ENCODE measurements at places on chromosomes 1 and 21. TPM values are rescaled to one million over a fixed set of nuclear protein-coding genes. Genes with fewer than 3 reads are reported as not detected.

Gene OVAAL
- total RNA-seq: not detected

DNA sequence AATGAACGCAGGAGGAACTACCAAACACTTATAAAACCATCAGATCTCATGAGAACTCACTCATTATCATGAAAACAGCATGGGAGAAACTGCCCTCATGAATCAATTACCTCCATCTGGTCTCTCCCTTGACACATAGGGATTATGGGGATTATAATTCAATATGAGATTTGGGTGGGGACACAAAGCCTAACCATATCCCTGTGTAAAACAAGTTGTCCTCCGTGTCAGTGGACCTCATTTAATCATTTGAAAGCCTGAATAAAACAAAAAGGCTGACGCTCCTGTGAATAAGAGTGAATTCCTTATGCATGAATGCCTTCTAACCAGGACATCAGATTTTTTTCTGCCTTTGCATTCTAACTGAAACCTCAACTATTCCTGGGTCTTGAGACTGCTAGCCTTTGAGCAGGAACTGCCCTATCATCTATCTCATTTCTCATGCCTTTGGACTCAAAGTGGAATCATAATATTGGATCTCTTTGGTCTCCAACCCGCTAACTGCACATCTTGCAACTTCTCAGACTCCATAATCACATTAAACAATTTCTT, 648.8 kb downstream of the ADGRL2 start:
- H3K4me1 ChIP-seq: no peaks in the 10 kb centered on the region
- H3K36me3 ChIP-seq: no peaks in the 10 kb centered on the region
- DNase-seq: no peak
- no peak overlapping the region for H3K4me3 ChIP-seq
- H3K27me3 ChIP-seq: no peaks in the 10 kb centered on the region
- no peak overlapping the region for H3K27ac ChIP-seq

GRCh38 chr1:53361541-53361961, 33.7 kb upstream of the LRP8 start:
- no peak overlapping the region for H3K27ac ChIP-seq
- H3K36me3 ChIP-seq: no peaks in the 10 kb centered on the region
- DNase-seq: peak; percentile 13
- H3K4me3 ChIP-seq: no peak overlapping the region
- no peaks in the 10 kb centered on the region for H3K27me3 ChIP-seq
- H3K4me1 ChIP-seq: no peaks in the 10 kb centered on the region

DNA sequence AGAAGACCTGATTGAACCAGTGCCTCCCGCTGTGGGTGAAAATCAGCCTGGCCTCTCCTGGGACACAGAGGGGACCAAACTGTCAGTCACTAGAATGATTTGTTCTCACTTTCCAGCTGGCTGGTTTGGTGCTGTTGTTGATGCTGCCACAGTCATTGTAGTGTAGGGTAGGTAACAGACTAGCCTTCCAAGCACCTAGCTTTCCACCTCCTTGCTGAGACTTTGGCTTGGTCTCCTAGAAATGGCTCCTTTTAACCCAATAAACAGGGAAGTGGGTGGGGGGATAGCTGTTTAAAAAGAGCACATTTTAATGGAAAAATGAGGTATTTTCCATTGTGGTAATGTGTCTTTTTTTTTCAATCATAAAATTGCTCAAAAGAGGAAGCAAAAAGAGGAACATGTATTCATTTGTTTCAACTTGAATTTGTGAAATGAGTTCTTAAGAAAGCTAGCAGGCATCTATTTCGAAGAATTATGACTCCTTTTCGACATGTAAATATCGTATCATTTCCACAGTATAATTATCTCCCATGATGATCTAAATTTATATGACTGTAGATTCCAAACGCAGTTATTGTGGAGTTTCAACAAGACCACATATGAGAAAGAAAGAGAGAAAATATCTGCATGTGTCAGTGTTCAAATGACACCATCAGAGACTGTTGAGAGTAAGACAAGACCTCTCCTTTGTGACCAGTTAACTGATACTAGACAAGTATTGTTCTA, 190.1 kb downstream of the HLX start:
- H3K4me3 ChIP-seq: no peak overlapping the region
- no peaks in the 10 kb centered on the region for H3K27me3 ChIP-seq
- H3K36me3 ChIP-seq: no peaks in the 10 kb centered on the region
- DNase-seq: no peak
- no peaks in the 10 kb centered on the region for H3K4me1 ChIP-seq
- H3K27ac ChIP-seq: no peak overlapping the region

Gene EFNA4
- total RNA-seq: 7.8 TPM

Gene ZSWIM5
- 3.6 TPM for total RNA-seq

DNA sequence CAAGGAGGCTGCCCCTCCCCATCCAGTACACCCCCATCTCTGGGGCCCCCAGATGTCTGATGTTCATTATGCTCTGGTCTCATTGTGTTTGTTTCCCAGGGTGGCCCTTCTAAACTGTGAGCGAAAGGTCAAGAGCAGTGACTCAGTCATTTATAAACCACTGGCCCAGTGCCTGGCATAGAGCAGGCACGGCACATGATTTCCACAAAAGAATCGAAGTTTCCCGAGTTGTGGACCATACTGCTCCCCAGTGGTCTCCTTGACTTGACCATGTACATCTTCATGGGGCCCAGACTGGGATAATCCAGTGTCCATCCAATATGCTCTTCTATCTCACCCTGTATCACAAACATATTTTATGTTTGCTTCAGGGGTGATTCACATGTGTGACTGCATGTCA, 153.3 kb downstream of the NR5A2 start:
- H3K36me3 ChIP-seq: no peaks in the 10 kb centered on the region
- DNase-seq: no peak
- H3K27ac ChIP-seq: no peak overlapping the region
- no peaks in the 10 kb centered on the region for H3K27me3 ChIP-seq

GRCh38 chr1:31412205-31412604, 808 bp upstream of the SERINC2 start:
- no peaks in the 10 kb centered on the region for H3K4me1 ChIP-seq
- DNase-seq: no peak
- peaks cover 10% of the 10 kb centered on the region for H3K27me3 ChIP-seq
- no peak overlapping the region for H3K27ac ChIP-seq
- no peaks in the 10 kb centered on the region for H3K36me3 ChIP-seq

DNA sequence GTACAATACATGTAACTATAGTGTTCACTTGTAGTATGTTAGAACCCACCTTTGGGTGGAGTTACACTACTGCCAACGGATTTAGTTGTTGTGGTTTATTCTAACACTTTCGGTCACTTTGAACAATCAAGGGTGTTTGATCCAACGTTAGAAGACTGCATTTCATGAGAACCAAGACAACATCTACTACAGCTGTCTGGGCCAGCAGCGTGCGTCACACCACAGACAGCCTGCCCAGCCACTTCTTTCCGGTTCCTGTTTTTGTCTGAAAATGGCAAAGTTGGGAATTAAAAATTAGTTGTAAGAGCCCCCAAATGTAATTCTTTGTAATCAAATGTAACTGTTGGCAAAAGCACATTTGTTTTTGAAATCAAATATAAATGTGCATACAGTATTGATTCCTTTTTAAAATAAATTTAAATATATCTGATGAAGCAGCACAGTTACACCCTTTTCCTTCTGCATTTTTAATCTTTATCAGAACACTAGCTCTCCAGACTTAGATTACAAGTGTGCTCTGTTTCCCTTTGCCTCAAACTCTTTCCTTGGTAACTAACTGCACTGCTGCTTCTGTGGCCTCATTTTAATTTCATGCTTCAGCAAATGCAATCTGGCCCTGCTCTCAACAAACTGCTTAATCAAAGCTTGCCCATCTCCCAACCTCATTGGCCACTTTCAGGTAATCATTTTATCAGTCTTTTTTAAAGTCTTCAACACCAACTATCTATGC, 86.6 kb upstream of the DPH5 start:
- peak overlapping the region; percentile 84 for H3K27ac ChIP-seq
- H3K27me3 ChIP-seq: no peaks in the 10 kb centered on the region
- DNase-seq: peak; percentile 81
- peak overlapping the region; percentile 33 for H3K4me3 ChIP-seq

DNA sequence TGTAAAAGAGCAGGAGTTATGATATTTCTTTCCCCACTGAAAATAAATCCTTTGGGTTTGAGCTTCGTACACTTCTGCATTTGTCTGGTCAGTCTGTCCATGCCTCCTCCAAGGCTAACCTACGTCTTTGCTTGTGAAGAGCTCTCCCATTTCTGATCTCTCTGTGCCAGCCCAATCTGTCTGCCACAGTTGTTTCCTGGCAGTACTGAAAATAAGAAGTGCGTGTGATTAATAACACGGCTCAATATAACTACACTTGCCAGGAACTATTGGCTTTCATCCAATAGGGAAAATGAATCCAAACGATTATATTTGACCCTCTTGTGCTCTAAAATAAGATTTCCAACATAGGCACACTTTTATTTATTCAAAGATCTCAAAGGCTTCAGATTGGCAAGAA, 19.2 kb upstream of the COL24A1 start:
- no peak overlapping the region for H3K4me3 ChIP-seq
- H3K4me1 ChIP-seq: no peaks in the 10 kb centered on the region
- H3K27ac ChIP-seq: no peak overlapping the region

DNA sequence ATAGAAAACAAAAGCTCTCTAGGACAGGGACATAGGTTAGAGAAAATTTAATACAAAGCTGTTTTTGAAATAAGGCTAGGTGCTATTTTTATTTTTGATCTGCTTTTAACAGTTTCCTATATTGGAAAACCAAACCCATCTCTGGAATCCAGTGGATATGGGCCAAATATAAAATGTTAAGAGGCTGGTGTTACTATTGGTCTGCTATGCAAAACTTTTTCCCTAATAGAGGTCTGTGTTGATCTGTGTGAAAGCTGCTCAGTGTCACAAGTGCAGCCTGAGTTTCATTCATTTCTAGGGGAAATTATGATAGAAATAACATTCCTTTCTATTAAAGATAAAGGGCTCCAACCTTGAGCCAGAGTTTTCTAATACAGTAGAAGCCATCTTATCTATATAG, 116.4 kb downstream of the OLFML2B start:
- H3K27ac ChIP-seq: no peak overlapping the region
- no peak for DNase-seq
- H3K27me3 ChIP-seq: no peaks in the 10 kb centered on the region
- H3K4me3 ChIP-seq: no peak overlapping the region

Gene TCHHL1
- total RNA-seq: not detected

- H3K4me3 ChIP-seq: no peak overlapping the region
- peaks cover 54% of the 10 kb centered on the region for H3K27me3 ChIP-seq
- DNase-seq: no peak
- no peak overlapping the region for H3K27ac ChIP-seq
- no peaks in the 10 kb centered on the region for H3K36me3 ChIP-seq
Observed at GRCh38 chr1:213982672-213983492, 4.9 kb upstream of the PROX1 start.

- no peak overlapping the region for H3K27ac ChIP-seq
- no peak overlapping the region for H3K4me3 ChIP-seq
- H3K4me1 ChIP-seq: peaks cover 7% of the 10 kb centered on the region
- no peaks in the 10 kb centered on the region for H3K27me3 ChIP-seq
- peaks cover 37% of the 10 kb centered on the region for H3K36me3 ChIP-seq
Observed at GRCh38 chr1:10401281-10401680, 2.4 kb downstream of the PGD start.

DNA sequence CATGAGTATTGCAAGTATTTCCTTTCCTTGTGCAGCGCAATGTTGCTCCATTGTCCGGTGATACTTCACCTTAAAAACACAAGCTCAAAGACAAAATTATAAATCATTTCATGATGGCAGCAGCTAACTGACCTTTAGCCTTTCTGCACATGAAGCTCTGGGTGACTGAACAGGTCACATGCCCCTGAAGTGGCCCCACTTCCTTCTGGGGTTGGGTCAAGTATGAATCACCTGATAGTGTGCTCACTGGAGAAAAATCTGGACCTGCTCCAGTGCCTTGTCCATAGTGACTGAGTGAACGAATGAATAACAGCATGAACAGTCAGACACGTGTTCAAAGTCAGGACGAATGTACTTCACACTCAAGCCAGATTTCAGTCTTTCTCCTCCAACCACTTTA, 658.9 kb downstream of the NPHP4 start:
- no peaks in the 10 kb centered on the region for H3K27me3 ChIP-seq
- DNase-seq: no peak
- H3K4me1 ChIP-seq: peaks cover 36% of the 10 kb centered on the region
- no peak overlapping the region for H3K4me3 ChIP-seq
